ENCODE measurements at places on chromosomes 16 and 17. TPM values are rescaled to one million over a fixed set of nuclear protein-coding genes. Genes with fewer than 3 reads are reported as not detected.

KRT32 gene
- total RNA-seq: not detected

SLC52A1 gene
- not detected for total RNA-seq

STH gene
- not detected for total RNA-seq

FOXN1 gene
- 0.06 TPM for total RNA-seq

PERCC1 gene
- not detected for total RNA-seq

ITGAL gene
- total RNA-seq: 16.7 TPM

HBQ1 gene
- total RNA-seq: not detected

PRCD gene
- 4.3 TPM for total RNA-seq

CD300LF gene
- 1.8 TPM for total RNA-seq

CBFA2T3 gene
- 5.2 TPM for total RNA-seq

GRCh38 chr17:55577687-55578086 is 66.4 kb upstream of the SMIM36 start:
- DNase-seq: no peak

GRCh38 chr16:14444979-14445810 is 184.9 kb downstream of the PARN start:
- no peak for DNase-seq

DNA sequence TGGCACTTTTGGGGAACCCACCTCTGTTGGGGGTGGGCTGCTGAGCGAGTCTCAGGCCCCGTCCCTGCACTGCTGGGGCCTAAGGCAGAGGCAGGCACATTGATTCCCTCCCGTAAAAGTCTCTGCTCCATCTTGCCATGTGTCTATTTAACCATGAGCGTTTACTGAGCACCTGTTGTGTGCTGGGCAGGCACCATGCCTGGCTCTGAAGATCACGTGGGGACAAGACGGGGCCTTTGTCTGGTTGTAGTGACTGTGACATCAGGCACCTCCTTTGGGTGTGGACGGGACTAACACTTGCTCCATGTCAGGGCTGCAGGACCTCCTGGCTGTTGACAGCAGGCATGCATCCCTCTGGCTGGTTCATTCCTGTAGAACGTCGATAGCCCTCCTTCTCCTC is 204.7 kb upstream of the CIBAR2 start:
- no peak for DNase-seq

DNA sequence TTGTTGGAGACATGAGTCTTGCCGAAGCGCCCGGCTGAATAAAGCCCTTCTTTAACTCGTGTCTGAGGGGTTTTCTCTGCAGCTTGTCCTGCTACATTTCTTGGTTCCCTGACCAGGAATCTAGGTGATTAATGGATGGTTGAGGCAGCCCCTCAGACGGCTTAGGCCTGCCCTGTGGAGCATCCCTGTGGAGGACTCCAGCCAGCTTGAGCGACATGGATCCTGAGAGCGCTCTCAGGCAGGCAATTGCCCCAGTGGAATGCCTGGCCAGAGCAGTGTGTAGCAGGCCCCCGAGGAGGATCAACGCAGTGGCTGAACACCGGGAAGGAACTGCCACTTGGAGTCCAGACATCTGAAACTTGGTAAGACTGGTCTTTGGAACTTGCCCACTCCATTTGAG is 17.3 kb upstream of the ENDOV start:
- no peak for DNase-seq

- no peak for DNase-seq
Observed at GRCh38 chr16:1884155-1884760, 12.3 kb upstream of the MEIOB start.

- DNase-seq: no peak
Observed at GRCh38 chr17:29168079-29168758, 12.0 kb downstream of the MYO18A start.

DNA sequence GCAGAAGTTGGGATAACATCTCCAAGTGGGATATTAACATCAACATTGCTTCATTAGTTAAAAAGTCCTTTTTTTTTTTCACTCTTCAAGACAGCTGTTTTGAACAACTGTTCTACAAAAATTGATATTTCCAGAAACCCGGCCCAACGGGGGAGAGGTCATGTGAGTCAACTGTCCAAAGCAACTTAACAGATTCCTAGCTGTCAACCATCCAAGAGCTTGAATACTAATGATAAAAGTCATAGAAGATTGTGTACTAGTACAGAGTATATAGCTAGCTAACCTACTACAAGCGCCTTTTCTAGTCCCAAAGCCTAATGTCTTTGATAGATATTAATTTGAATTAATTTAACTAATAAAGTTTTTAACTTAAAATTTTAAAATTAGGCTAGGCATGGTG is 172.0 kb downstream of the CYB561 start:
- no peak for DNase-seq

GRCh38 chr16:81071805-81072204 is 5.2 kb downstream of the C16orf46 start:
- DNase-seq: no peak

DNA sequence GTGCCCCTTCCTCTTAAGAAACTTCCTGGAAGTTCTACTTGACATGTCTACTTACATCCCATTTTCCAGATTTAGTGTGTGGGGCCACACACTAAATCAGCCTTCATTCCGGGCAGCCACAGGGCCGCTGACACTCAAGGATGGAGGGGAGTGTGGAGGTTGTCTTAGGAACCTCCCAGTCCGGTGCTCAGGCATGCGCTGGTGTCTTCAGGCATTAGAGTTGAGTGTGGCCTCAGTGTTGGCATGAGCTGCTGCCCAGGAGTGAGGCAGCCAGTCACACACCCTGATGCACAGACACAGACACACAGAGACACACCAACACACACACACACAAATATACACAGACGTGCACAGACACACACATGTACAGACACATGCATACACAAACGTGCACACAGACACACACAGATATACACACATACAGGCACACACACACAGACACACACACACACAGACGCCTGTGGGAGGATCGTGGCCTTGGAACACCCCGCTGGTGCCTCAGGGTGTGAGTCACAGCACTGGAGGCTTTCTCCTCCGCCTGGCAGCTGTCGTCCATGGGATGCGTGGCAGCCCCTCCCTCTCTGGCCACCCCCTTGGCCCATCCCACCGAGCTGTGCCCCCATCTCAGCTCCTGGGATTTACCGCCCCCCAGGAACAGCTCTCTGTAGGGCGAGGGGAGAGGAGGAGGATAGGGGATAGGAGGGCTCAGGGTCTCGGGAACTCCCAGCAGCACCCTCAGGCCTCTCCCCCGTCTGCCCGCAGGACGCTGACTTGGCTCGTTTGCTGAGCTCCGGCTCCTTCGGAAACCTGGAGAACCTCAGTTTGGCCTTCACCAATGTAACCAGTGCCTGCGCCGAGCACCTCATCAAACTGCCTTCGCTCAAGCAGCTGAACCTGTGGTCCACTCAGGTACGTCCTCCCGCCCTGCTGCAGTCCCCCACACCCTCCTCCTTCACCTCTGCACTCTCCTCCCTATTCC is 75.6 kb upstream of the PLCG2 start:
- no peak for DNase-seq

- DNase-seq: no peak
Observed at GRCh38 chr17:34398990-34399389, 36.0 kb upstream of the CCL1 start.

- no peak for DNase-seq
Observed at GRCh38 chr16:81515281-81515680, 70.7 kb downstream of the CMIP start.

GRCh38 chr17:633641-634101 is 81.0 kb downstream of the VPS53 start:
- peak; percentile 40 for DNase-seq

DNA sequence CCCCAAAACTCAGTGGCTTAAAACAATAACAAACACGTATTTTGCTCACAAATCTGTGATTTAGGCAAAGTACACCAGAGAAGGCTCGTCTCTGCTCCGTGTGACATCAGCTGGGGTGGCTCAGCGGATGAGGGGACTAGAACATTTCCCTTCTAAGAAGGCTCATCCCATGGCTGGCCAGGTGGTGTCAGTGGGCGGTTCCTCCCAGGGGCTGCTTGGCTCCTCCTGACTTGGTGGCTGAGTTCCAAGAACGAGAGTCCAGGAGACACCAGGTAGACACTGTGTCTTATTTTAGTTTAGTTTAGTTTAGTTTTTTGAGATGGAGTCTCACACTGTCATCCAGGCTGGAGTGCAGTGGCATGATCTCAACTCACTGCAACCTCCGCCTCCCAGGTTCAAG is 5.6 kb upstream of the CHMP6 start:
- no peak for DNase-seq

- DNase-seq: no peak
Observed at GRCh38 chr17:76683921-76684745, 26.6 kb downstream of the MXRA7 start.

GRCh38 chr16:87790292-87791100 is 24.7 kb upstream of the KLHDC4 start:
- peak; percentile 75 for DNase-seq

- no peak for DNase-seq
Observed at GRCh38 chr17:30570596-30571265, 93.5 kb downstream of the GOSR1 start.

- DNase-seq: no peak
Observed at GRCh38 chr16:58056580-58056979, 31.0 kb downstream of the MMP15 start.

DNA sequence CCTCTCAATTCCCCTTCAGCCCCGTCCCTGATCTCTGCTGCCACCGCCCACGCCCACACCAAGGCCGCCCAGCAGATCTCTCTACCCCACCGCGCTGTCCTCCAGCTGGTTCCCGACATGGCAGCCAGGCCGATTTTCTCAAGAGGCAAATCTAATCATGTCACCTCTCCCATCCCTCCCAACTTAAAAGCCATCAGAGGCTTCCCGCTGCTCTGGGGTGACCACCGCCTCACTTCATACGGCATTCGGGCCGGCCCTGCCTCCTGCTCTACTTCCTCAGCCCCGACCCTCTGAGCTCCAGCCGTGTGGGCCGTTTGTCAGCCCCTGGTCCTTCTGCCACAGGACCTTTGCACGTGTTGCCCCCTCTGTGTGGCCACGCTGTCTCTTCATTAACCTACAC is 63.2 kb downstream of the RPH3AL start:
- DNase-seq: no peak

Measured in mucosa of gallbladder (tissue), 1 donor.